ENCODE measurements at places on chromosomes 6 and 20.

DNA sequence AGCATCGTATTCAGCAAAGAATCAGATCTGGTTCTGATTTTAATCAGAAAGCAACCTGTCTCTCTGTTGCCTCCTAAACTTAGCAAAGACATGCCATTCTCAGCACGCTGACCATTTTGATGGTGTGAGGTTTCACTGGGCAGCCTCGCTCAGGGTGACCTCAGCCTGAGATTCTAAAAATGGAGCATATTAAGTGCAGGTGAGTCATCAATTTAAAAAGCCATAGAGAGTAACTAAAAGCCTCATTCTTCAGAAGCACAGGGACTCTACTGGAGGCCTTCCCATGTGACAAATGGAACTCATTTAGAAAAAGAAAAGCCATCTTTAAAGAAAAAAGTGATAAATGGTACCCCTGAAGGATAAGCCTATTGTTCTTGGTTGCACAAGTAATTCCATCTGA lies 91.3 kb downstream of the FILIP1 start:
- peak; percentile 39 for DNase-seq

GRCh38 chr6:170102038-170102437 lies 188.8 kb downstream of the DLL1 start:
- DNase-seq: no peak

- no peak for DNase-seq
These were observed 27.5 kb upstream of the CEP85L start for GRCh38 chr6:118678866-118679265.

- DNase-seq: no peak
These were observed 463 bp downstream of the RPS21 start for GRCh38 chr20:62387219-62387913.

DNA sequence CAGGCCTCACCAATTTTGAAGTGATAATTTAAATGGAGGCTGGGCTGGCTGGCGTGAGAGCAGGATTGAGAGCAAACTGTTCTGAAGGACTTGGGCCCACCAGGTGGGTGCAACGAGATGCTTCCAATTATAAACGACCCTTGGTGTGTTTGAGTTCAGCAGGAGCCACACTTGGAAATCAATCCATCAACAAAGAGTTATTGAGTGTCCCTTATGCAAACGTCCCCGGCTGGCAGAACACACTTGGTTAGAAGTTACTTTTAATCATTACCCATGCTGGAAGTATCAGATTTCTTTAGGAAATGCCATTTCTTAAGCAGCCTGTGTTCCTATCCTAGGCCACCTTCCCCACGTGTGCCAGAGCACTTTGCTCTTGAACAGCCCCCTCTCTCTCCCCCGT lies 37.8 kb upstream of the ZNF831 start:
- DNase-seq: no peak

- DNase-seq: no peak
These were observed 17.4 kb upstream of the NCOA3 start for GRCh38 chr20:47484303-47484702.

DNA sequence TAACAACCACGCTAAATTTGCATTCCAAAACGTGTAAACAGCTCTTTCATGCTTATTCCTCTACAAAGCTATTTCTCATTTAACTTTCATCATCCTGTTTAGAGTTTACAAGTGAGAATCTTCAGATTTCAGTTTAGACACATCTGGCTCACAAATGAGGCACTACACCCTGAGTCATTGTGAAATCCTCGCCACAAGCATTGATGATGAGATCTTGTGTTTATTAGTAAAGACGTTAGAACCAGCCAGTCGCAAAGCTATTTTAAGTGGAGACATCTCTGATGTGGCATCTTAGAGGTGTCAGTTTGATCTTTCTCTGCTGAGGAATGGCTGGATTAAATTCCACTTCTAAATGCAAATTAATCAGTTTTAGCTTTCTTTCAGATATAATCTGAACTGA lies 8.3 kb upstream of the ISM1 start:
- DNase-seq: no peak

DNA sequence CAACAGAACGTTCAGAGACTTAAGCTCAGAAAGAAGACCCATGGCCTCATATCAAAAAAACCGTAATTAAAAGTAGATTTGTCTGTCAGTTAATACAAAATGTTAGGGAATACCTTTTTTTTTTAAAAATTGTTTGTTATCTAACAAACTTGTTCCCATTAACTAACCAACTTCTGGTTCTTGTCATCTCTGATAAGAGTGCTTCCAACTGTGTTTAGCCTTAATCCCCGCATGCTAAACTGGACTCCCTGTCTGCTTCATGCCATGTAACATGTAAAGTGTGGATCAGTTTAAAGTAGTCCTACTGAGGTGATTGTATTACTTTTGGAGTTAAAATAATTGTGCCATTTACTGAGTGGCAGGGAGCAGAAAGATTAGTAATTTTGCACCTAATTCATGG lies 6.3 kb downstream of the JARID2 start:
- DNase-seq: no peak

DNA sequence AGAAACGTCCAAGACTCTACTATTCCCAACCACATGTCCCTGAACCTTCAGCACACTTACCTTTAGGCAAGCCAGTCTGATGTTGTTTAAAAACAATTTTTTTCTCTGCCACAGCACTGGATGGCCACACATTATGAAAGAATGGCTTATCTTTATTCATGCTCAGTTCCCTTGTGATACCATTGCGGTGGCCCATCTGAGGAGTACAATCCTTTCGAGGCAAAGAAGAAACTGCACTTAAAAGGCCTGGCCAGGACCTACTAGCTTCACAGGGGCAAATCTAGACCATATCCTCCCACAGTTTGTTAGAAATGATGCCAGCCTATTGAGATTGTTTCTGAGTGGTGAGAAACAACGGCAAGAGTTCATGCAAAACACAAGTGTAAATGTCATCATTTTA lies 88.4 kb upstream of the PLEKHG1 start:
- no peak for DNase-seq

DNA sequence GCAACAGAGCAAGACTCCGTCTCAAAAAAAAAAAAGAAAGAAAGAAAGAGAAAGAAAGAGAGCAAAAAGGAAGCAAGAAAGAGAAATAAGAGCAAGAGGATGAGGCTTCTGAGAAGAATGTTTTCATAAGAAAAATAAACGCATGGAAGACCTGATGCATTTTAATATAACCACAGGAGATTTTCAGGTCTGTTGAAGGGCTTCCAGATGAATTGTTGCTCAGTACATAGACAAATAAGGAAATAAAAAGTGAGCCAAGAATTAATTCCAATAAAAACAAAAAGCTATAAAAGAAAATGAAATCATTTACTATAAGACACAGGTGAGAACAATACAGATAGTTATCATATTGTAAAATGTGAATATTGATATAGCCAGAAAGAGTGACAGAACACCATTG lies 43.5 kb downstream of the PERP start:
- DNase-seq: no peak

DNA sequence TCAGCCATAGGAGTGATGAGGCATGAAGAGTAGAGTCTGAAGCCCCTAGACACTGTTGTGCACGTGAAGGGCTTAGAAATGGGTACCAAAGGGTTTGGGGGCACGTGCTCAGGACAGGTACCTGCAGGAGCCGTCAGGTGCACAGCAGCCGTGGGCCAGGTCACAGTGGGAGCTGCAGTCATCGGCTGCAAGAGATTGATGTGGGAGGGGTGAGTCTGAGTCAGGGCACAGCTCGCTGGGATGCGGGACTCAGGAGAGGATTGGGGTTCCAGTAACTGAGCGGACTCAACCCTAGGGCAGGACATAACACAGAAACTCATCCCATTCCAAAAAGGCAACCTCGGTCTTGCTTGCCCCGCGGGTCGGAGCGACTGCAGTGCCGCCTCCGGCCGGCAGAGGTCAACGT lies 1.1 kb downstream of the DLK2 start:
- DNase-seq: peak; percentile 36

GRCh38 chr6:158630938-158631616 lies 13.5 kb downstream of the DYNLT1 start:
- no peak for DNase-seq

- no peak for DNase-seq
These were observed 76.5 kb downstream of the SH3BGRL2 start for GRCh38 chr6:79707621-79708020.

DNA sequence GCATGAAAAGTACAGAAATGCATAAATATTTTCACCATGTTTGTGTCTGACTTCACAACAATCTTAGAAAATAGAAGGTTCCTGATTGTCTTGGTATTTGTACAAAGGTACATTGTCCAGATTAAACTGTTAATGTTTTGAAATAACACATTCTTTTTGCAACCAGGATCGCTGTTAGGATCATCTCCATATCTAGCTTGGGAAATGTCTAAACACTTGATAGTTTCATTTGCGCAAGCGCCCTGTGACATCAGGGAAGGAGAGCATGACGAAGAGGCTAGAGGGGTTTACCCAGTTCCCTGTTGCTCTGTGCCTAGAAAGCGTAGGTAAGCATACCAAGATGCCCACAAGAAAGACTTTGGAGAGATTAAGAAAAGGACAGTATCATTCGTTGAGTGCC lies 19.4 kb downstream of the ALDH8A1 start:
- DNase-seq: no peak

DNA sequence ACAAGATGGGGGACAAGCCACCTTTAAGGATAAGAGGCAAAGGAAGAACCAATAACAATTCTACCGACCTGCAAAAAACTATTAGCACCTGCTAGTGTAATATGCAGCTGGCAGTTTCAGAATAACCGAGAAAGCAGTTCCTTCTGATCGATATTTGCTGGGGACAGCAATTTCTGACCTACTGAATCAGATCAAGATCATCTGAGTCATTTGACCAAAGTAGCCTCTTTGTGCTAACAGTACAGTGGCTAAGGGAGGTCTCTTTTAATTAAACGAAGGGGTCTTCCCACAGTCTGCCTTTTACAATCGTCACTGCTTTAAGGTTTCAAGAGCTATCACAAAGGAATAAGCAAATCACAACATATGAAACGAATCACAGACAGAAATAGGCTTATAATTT lies 318.9 kb downstream of the BTBD9 start:
- DNase-seq: no peak

GRCh38 chr6:31397901-31398525 lies 5.4 kb upstream of the MICA start:
- no peak for DNase-seq

- DNase-seq: no peak
These were observed 11.3 kb upstream of the DEFB129 start for GRCh38 chr20:215796-216195.

DNA sequence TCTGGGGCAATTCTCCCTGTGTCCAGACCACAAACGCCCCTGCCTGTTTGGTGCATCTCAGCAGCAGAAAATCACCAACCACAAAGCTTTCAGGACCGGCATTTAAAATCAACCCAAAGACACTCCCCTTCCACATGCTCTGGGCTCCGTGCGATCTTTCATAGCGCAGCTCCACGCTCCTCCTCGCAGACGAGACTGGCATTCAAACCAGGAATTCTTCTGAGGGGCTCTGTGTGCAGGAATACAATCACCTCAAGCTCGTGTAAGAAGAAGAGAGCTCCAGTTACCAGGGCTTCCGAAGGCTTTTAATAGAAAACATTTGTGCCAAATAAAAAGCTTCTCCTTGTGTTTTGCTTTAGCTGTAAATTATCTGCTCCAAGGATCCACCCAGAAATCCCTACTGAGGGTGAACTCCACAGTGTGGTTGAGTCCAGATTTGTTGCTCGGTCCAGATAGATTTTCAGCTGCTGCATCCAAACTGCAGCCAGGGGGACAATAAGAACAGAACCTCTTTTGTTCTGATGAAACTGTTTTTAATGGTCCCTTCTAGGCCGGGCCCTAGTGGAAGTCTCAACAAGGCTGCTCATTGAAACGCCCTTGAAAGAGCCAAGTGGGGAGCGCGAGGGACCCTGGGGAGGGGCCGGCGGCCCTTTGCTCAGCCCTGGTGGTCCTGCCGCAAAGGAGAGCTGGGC lies 16.4 kb upstream of the BMP7 start:
- DNase-seq: no peak

GRCh38 chr6:130885392-130886192 lies 58.4 kb downstream of the SMLR1 start:
- peak; percentile 29 for DNase-seq

DNA sequence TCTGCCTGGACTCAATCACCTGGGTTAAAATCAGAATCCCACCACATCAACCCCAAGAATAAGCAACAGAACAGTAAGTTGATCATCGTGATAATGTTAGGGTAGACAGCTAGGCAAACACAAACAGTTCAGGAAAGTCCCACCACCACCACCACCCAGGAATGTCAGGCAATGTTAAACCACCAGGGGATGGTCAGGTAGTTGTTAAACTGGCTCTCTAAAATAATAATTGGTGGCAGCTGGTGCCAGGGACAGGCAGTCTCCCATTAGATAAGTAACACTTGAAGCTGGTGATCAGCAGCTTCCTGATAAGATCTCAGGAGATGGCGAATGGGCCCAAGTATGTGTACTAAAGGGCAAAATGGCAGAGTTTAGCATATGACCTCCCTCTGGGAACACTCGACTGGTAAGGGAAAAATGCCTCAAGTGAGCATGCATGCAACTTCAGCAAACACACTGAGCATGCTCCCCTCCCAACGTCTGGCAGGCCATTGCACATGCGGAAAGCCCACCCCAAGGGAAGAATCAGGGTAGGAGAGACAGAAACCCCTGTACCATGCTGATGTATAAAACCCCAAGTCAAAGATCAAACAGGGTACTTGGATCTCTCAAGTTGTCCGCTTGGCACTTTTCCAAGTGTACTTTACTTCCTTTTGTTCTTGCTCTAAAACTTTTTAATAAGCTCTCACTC lies 66.6 kb downstream of the IPCEF1 start:
- no peak for DNase-seq

GRCh38 chr6:100880853-100881706 lies at the start of gene ASCC3:
TSS of gene ASCC3 (minus strand) at chr6:100881329. CDS start at chr6:100867997, 13,332 bp downstream.
- peak; percentile 60 for DNase-seq

- no peak for DNase-seq
These were observed 163.1 kb downstream of the IBTK start for GRCh38 chr6:82084324-82084920.

GRCh38 chr6:6217855-6218758 lies 102.4 kb downstream of the F13A1 start:
- no peak for DNase-seq

- DNase-seq: no peak
These were observed 46.9 kb downstream of the UST start for GRCh38 chr6:148793721-148794120.

GRCh38 chr6:43211955-43212354 lies 17.3 kb downstream of the DNPH1 start:
- DNase-seq: no peak

- DNase-seq: no peak
These were observed 14.4 kb upstream of the MAS1L start for GRCh38 chr6:29502181-29502580.

DNA sequence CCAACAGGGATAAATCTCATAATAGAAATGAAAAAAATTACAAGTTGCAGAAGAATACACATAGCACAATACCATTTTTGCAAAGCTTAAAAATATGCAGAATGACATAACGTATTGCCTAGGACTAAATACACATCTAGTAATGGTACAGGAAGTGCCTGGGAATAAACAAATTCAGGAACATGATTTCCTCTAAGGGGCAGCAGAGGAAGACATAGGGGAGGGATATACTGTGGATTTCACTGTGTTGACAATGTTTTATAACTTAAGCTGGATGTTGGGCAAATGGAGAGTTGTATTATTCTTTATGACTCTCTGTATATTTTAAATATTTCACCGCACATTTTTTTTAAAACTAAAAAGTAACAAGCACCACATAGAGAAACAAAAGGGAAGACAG lies 5.6 kb upstream of the GLO1 start:
- DNase-seq: no peak

GRCh38 chr6:75299801-75300530 lies 15.4 kb upstream of the TMEM30A start:
- no peak for DNase-seq

- no peak for DNase-seq
These were observed 30.5 kb downstream of the LRP11 start for GRCh38 chr6:149833651-149834050.

All from thoracic aorta (tissue), 2 donors.